A549 (cell line): ENCODE measurements at places on chromosomes 13 and 19.

- DNase-seq: no peak
Measured at GRCh38 chr19:6983448-6983847, 37.8 kb downstream of the MBD3L2B start.

- DNase-seq: peak; percentile 27
Measured at GRCh38 chr13:33228648-33229445, 56.7 kb downstream of the STARD13 start.

GRCh38 chr13:29543230-29544215 lies 52.0 kb downstream of the SLC7A1 start:
- DNase-seq: no peak

DNA sequence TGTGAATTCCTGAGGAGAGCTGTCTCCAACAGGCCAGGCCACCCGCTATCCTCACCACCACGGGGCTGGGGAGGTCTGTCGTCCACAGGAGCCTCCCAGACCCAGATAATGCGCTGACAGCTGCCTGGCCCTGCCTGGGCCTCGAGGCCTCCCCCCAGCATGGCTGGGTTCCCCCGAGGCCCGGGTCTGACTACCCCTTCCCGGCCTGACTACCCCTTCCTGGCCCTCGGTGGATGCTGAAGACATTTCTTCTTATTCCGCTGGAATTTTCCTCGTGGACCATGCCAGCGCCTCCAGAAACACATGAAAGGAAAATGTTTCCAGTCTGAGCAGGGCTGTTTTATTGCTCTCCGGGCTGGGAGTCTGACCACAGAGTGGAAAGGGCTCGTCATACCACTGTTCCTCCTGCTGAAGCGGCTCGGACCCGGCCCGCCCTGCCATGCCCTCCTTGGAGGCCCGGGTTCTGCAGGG lies 16.8 kb upstream of the COMP start:
- DNase-seq: no peak

- no peak for DNase-seq
Measured at GRCh38 chr13:108897955-108898354, 268.5 kb downstream of the MYO16 start.
